ENCODE measurements at places on chromosomes 6 and 20.

DNA sequence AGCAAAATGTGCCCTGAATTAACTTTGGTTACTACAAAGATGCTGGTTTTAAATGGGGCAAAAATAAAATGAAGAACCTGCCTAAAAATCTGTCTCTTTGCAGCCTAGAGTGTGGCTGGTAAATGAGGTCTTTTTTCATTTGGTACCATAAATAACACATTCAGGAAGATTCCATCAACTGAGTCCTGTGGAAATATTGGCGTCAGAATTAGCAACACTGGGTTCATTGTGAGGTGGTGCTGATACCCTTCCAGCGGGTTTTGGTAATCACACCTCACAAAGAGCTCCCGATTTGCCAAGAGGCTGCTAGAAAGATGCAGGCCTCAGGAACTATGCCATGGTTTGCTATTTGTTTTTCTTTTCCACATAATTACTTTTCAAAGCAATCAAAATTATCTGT is 55.3 kb downstream of the FAM50B start:
- DNase-seq, result no peak

- DNase-seq, result no peak
Measured at GRCh38 chr6:13560651-13561044, 13.8 kb upstream of the SIRT5 start.

GRCh38 chr6:134134654-134135053 is 82.2 kb upstream of the SLC2A12 start:
- no peak for DNase-seq

DNA sequence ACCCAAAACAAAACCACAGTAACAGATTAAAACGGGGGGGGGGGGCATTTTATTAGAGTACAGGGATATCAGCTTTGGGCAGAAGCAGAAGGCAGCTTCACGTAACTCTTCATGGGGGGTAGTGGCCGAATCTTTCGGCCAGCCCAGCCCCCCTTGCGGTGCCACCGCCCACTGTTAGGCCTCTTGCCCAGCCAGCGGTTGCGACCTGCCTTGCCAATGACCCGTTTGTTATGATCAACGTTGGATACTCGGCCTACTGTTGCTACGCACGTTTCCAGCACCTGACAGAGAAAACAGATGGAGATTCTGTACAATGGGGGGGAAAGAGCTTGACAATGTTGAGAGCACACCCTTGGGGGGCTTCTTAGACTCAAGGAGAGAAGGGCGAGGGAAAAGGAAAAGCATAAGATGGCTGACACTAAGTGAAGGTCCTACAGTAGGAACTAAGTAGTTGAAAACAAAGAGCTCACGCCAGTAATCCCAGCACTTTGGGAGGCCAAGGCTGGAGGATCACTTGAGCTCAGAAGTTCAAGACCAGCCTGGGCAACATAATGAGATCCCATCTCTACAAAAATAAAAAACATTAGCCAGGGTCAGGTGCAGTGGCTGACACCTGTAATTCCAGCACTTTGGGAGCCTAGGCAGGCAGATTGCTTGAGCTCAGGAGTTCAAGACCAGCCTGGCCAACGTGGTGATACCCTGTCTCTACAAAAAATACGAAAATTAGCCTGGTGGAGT is 724 bp upstream of the CUL7 start:
- DNase-seq, result no peak

GRCh38 chr6:34181908-34182307 is 36.0 kb upstream of the GRM4 start:
- DNase-seq, result no peak

DNA sequence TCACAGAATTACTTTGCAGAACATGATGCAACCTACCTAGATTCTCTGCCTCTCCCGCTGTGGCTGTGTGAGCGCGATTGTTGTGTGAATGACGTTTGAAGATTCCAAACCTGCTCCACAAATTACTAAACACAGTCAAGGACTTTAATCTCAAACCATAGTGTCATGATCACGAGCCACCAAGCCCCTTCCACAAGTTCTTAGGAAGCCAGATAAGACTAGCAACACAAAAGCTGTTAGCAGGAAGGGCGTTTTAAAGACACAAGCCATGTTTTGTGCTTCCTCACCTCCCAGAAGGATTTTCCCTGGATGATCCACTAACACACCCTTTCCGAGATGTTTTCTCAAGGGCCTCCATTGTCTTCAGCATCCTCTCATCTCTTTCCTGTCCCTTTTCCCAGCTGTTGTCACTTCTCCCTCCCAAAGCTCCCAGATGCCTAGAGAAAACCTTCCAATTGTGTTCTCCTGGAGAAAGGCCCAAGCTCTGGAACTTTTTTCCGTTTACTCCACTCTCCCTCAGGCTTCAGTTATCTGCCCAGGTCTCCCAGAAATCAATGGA is 12.8 kb downstream of the OPN5 start:
- no peak for DNase-seq

DNA sequence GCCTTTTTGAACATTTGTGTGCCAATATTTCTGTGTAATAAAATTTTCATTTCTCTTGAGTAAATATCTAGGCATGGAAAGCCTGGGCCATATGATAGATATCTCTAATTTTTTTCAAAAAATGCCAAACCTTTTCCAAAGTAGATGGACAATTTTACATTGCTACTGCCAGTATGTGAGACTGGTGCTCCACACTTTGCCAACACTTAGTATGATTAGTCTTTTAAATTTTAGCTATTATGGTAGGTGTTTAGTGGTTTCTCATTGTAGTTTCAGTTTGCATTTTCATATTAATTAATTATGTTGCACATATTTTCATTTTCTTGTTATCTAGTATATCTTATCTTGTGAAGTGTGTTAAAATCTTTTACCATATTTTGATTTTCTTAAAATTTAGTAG is 52.0 kb downstream of the TBXT start:
- no peak for DNase-seq

DNA sequence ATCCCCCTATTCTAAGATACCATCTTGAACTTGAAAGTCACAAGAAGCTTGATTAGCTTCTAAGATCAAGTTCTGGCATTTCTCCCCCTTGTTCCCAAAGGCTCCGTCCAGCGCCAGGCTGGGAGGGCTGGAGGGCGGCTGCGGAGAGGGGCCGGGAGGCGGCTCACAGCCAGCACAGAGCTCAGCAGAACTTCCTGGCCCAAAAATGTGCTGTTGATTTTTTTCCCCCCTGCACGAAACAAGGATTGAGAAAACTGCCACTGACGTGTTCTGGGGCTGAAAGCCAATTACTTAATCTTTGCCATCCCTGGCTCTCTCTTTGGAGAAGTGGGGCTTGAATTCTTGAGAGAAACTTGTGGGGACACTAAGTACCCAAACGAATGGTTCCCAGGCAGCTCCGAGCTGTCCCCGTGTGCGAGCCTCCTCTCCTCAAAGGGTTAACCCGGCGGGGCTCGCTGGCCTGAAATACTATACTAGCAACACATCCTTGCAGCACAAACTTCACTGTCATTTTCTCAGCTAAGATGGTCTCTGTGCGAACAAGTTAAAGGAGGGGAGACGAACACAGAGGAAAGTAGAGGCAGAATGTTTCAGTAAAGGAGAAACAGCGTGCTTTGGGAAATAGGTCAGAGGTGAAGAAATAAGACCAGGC is 452 bp downstream of the TRAF3IP2 start:
- DNase-seq, result no peak

DNA sequence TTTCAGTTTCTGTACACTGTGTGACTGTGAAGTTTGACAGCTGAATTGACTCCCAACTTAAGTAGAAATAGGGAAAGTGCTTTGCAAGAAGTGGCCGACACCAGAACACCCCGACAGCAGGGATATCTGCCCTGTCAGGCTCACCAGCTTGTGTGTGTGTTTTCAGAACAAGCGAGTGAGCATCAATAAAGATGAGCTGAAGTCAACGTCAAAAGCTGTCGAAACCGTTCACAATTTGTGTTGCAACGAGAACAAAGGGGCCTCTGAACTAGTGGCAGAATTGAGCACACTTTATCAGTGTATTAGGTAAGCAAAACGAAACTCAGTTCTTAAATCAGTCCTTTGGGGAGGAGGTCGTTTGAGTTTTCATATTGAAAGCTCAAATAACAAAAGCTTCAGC is 10.7 kb downstream of the NELFCD start:
- no peak for DNase-seq
